ENCODE measurements at places on chromosomes 2 and 18.

DNA sequence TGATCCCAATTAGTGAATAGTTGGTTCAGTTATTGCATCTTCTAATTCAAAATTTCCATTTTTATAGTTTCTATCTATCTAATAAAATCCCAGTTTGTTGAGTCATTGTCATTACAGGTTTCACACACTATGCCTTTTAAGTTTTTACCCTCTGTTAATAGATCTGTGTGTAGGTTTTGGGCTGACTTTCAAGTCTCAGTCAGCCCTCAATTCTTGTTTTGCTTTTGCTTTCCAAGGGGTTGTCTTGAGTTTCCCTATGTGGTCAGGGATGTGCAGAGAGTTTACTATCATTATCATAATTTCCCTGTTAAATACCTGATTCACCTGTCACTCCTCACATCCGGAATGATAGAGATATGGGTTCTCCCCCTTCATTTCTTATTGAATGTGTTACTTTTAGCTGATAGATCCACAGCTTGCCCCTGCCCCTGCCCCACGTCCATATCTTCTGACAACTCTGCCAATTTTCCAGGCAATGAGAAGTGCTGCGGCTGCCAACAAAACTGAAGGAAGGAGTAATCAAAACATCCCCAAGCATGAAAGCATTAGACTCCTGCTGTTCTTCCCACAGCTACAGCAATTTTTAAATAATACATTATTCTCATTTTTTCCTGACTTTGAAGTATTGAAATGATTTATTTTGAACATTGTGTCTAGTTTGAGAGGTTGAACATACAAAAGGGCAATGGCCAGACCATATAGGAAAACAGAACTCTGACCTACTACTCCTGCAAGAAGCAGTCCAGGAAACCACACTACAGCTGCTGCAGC, 1064.8 kb downstream of the SUCLG1 start:
- no peak for DNase-seq

GRCh38 chr18:55522011-55522410, 66.0 kb downstream of the TCF4 start:
- peak; percentile 91 for DNase-seq

DNA sequence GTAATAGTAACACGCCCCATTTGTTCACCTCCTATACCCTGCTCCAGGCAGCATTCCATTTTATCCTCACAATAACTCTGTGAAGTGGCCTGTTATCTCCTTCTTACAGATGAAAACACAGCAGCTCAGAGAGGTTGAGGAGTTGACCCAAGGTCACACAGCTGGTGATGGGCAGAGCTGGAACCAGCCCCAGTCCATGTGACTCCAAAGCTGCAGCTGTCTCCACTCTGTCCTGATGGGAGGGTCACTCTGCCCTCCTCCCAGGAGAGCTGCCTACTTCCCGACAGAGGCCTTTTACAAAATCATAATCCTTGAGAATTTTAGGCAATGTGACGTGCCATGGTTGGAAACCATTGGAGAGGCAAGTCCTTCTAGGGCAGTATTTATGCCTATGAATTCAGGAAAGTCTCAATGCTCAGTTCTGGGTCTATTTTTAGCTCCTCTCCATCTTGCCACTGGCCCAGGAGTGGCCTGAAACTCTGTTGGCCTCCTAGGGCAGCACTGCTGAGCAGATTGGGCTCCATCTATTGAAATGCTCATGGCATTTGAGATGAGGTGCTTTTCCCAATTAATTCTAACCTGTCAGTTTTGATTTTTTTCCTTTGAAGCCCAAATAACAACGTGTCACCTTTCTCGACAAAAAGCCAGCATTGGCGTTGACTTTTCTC, 162.0 kb upstream of the MSH6 start:
- DNase-seq = no peak

DNA sequence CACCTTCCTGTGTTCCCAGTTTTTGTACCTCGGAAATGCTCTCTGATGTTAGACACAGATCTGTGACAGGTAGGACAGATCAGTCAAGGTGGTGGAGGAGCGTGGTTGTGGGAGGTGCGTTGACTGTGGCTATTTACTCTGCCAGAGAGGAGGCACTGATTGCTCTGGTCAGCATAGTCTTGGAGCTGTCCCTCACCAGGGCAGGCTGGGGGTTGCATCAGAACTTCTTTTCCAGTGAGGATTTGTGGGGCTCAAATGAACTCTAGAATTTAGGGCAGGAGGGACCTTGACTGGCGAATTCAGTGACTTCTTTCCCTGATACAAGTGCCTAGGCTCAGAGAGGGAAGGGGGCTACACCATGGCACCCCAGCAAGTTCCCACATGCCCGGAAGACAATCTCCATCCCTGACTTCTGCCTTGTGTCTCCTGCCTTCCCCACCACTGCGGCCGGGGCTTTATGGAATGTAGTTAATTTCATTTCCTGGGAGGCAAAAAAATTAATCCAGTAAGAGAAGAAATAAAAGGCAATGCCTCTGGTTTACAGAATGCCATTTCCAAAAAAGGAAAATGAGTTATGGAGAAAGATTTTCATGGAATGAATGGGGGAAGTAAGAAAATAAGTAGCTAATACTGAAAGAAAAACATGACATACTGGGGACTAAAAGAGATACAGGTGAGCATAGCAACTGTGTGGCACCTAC, 26.1 kb downstream of the NIFK start:
- no peak for DNase-seq

DNA sequence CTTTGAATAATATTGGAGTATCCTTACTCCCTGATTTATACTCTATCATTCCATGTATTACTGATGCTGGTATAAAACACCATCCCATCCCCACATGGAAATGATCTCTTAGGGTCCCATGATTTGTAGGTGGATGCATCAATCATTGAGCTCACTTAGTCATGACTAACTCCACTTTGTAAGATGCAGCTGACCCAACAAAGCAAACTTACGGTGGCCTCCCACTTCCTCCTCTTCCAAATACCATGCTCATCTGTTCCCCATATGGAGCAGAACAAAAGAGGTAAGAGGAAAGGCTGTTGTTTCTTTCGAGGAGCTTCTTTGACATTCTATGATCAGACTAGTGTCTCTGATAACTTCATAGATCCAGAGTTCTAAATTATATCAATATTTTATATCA, 640.2 kb upstream of the SLC39A10 start:
- DNase-seq = no peak

DNA sequence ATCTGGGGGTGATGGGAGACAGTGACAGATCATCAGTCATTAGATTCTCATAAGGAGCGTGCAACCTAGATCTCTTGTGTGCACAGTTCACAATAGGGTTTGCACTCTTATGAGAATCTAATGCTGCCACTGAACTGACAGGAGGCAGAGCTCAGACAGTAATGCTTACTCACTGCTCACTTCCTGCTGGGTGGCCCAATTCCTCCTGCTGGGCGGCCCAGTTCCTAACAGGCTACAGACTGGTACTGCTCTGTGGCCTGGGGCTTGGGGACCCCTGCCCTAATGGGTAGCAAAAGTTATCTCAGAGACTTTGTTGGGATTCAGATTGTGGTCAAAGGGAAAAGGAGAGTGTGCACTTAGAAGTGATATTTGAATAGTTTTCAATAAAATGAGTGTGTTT, 840.1 kb upstream of the ID2 start:
- DNase-seq = no peak

DNA sequence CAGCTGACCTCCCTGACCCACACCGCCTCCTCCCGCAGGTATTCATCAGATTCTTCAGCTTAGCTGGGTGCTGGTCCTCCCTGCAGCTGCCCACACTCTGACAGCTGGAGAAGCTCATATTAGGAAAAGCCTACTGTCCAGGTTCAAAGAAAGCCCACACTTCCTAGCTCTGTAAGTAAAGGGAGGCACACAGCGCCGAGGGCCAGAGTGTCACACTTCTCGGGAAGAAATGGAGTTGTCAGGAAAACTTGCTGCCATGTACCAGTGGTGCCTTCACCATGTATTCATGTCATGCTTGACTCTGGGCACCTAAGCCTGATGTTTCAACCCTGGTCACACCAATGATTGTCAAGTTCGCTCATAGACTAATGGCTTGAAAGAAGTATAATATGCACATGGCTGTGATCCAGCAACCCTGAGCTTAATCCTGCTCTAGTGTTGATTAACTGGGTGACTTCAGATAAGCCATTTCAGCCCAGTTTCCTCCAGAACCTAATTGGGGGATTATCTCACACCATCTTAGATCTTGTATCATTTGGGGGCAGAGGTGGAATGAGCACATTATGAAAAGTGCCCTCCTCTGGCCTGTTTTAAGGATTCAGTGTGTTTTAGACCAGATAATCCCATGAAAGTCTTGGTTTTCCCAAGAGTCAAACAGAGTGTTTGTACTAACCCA, 180.3 kb upstream of the PARD3B start:
- no peak for DNase-seq

- DNase-seq = no peak
Measured at GRCh38 chr2:199148076-199148845, 309.5 kb downstream of the SATB2 start.

DNA sequence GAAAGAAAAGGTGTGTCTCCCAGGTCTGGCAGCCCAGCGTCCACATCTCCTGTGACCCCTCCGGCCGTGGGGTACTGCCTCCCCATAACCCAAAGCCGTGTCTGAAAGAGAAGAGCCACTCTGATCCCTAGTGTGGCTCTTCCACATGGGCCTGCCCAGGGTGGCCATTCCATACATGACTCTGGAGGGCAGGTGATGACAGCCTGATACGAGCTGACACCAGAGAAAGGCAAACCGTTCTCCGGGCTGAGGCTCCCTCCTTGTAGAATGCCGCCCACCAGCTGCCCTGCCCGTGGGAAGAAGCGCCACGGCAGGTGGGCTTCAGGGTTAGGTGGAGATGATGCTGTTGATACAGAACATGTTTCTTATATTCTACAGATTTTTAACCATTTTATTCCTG, 451.6 kb upstream of the SALL3 start:
- DNase-seq = no peak

DNA sequence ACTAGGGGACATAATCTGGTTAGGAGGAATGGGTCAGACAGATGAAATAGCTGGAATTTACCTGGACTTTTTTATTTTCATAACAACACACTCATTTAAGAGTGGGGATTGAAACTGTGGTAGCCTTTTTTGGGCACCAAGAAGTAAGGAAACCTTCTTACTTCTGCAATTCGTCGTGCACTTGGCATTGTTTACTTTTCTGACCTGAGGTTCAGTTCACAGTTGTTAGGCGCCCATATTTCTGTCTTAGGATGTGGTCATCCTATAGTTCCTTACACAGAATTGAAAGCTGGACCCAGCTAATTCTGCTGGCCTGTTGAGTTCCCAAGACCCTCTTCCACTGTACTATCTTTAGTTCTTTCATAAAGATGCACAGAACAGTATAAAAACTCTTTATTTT, 72.9 kb downstream of the TMX3 start:
- no peak for DNase-seq
